ENCODE measurements at places on chromosomes 2 and 18.

DNA sequence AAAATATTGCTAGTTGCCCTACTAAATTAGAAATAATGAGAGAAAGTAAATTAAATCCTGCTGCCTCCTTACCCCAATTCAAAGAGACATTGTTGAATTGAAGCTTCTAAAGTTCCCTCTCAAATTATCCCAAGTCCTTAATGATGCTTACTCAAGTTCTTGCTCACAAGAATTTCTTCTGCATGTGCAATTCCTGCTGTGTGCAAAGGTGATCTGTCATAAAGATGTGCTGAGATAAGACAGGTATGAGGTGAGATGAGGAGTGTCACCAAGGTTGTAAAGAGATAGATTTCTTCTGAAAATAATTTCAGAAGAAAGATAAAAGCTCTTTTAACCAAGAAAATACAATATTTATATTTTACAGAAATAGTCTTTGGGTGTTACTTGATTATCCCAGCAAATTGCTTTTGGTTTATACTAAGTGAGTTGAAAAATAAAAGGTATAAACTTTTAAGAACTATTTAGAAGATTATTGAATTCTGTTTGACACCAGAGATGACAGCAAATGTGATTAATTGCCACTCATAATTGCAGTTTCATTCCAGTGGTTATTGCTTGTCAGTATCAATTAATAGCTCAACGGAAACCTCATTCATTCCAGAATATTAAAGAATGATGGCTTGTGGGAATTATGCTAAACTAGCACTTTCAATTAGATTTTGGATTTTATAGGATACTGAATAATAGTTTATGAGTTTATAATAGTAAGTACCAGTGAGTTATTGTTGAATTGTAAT, 674.3 kb downstream of the STK39 start:
- no peak for DNase-seq

DNA sequence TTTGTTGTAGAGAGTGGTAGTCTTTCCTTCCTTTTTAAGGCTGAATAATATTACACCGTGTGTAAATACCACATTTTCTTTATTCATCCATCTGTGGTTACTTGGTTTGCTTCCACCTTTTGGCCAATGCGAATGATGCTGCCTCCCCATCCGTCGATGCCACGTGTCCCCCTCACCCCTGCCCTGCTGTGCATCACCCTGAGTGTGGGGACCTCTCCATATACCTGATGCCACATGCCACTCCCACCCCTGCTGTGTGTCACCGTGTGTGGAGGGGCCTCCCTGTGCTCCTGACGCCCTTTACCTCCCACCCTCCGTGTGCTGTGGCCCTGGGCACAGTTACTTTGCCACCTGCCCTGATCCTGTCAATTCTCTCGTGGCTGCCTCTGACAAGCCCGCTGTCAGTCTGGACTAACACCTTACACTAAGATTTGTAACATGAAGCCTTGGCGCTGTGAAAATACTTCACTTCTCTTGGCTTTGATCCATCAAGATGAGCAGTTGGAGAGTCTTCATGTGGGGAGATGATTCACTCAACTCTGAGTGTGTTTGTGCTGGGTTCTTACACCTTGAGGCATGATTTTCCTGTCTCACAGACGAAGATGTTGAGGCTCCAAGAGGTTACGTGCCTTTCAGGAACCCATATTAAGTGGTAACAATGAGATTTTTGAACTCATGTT, 234.0 kb downstream of the ZNF407 start:
- DNase-seq, result no peak

- DNase-seq, result peak; percentile 41
Measured at GRCh38 chr2:160407393-160408172, 86.0 kb downstream of the RBMS1 start.

- no peak for DNase-seq
Measured at GRCh38 chr2:12317814-12318426, 398.8 kb upstream of the TRIB2 start.

GRCh38 chr18:6755107-6755506, 25.6 kb downstream of the ARHGAP28 start:
- DNase-seq, result no peak

GRCh38 chr2:50783111-50783510, 248.8 kb downstream of the NRXN1 start:
- no peak for DNase-seq

- no peak for DNase-seq
Measured at GRCh38 chr2:67516362-67516761, 119.2 kb downstream of the ETAA1 start.

- no peak for DNase-seq
Measured at GRCh38 chr2:136185981-136186776, 68.2 kb upstream of the CXCR4 start.

GRCh38 chr2:2848198-2848597, 517.1 kb upstream of the MYT1L start:
- no peak for DNase-seq

GRCh38 chr18:9536354-9537152, 61.2 kb downstream of the RALBP1 start:
- no peak for DNase-seq

DNA sequence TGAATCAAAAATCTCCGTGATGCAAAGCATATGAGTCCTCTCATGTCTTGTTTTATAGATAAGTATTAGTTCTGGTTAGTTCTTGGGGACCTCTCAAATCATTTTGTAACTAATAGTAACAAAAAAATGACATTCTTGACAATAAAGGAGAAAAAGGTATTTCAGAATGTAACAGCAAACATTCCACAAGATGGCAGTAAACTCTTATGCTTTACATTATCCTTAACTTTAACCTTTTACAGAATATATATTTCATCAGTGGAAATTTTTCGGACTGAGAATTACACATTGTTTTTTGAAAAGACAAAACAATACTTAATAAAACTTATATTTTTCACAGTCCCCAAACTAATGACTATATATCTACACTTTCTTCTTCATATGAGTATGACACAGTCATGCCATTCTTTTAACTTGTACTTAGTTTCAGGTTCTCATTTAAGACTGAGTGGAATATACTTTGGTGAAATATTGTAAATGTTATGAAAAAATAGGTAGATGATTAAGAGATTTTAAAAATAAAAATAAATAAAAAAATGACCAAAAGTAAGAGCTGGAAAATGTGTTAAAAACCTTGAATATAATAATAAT, 142.9 kb upstream of the NXPH2 start:
- peak; percentile 66 for DNase-seq

- DNase-seq, result no peak
Measured at GRCh38 chr18:57748770-57749603, 54.1 kb downstream of the ATP8B1 start.

DNA sequence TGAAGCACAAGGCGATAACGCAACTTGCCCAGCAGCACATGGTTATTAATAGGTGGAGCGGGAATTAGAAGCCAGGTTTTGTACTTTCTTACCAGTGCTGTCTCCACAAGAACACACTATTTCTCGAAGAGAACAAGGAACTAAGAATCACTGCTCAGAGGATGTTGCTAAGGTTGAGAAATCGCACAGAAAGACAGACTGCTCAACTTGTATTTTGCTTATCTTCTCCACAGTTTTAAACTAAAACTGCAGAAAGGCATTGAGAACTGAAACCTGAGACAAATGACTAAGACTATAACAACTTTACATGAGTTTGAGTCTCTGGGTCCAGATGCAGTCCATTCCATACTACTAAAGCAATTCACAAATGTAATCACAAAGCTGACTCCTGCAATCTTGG, 6.2 kb downstream of the PRKD3 start:
- DNase-seq, result no peak

DNA sequence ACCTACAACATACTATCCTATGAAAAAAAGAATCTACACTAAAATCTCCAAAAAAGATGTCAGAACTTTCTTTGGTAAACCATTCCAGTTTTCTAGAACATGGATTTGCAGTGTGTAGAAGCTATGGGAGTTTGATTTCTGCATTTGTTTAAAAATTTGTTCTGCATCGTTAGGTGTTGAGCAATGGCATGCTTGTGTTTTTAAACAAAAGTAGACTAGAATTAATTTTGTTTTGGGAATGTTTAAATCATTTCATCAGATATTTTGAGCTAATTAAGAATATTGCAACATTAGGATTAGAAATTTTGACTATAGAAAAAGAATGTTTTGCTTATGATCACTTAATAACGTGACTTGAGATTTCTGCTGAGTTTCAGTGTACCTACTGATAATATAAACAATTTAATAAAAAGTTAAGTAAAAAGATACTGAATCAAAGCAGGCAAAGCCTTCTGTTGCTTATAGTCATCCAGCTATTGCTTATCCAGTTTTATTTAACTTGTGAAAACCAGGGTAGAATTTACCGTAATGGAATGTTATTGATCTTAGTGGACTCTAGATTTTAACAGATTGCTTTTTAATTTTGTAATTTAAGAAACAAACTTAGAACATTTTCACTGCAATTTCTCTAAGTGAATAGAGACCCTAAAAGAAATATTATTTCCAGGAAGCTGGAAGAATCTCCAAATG, 7.2 kb upstream of the TMEM182 start:
- DNase-seq, result no peak
